Hematopoietic multipotent progenitor cell treated with erythropoietin and hydrocortisone succinate and interleukin-3 and kit ligand, for 15 days (in vitro differentiated cells): ENCODE measurements at places on chromosomes 1 and 21.
A peak's percentile ranks its signal among the peaks of the same experiment; 100 is the strongest.

DNA sequence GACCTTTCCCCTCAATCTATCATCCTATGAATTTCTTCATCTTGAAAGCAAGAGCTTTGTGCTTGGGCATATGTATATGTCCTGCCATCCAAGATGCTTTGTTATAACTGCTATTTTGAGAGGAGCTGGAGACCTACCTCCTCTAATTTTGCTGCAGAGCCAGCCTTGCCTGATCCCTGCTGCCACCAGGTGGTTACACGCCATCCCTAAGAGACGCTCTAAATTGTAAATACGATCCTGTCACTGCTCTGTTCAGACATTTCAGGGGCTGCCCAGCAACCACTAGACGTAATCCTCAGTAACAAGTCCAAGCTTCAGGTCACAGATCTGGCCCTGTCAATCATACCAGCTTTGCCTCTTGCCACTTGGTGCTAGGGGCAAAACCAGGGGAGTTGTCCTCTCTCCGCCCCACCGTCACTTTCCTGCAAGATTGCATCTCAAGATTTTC, 32.9 kb downstream of the GPA33 start:
- DNase-seq: peak; percentile 5

DNA sequence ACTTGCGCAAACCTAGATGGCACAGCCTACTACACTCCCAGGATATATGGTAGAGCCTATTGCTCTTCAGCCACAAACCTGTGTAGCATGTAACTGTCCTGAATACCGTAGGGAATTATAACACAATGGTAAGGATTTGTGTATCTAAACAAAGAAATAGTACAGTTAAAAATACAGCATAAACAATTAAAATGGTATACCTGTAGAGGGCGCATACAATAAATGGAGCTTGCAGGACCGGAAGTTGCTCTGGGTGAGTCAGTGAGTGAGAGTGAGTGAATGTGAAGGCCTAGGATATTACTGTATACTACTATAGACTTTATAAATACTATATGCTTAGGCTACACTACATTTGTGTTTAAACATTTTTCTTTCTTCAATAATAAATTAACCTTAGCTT, 99.3 kb downstream of the PLD5 start:
- no peak for DNase-seq

DNA sequence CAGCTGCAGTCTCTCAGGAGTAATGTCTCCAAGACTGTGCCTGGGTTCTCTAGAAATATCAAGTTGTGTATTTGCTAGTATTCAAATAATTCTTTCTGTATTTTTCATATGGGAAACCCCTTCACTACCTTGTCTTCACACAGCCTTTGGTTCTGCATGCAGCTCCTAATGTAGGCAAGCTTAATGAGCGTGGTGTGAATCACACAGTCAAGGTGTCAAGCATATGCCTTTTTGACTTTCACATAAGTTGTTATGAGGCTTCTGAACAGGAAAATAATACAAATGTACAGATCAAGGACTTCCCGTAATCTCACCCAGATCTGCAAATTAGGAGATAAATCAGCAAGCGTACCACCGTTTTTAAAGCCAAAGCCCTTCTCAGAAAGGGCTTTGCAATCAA, at the start of gene FCRL3:
FCRL3 (minus strand) TSS at position 38 of the 400 bp plus-strand sequence. CDS start 280 bp downstream, outside the sequence.
- no peak for DNase-seq

- no peak for DNase-seq
These were observed 256.5 kb downstream of the NFIA start for GRCh38 chr1:61338899-61339298.

DNA sequence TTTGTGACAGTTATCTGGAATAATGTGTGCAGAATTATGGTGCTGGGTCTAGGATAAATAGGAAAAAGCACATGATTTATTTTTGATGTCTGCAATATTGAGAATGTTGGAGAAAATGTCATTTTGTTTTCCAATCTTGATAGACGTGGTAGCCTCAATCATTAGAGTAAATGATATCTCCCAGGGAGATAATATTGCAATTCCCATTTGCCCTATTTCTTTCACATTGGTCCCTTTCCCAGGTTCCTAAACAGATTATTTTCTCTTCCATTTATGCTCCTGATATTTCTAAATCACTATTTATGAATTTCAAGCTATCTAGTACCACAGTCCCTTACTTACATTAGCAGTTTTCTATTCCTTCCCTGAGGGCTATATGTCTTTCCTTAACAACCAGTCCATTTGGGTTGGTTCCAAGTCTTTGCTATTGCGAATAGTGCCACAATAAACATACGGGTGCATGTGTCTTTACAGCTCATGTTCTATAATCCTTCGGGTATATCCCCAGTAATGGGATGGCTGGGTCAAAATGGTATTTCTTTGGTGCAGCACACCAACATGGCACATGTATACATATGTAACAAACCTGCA, 447.3 kb downstream of the PLA2G4A start:
- DNase-seq: no peak

- no peak for DNase-seq
These were observed at the start of gene FCRLB for GRCh38 chr1:161720956-161721737. Gene FCRLB (plus strand): TSS chr1:161721544. CDS start chr1:161722673, 1,129 bp downstream.

DNA sequence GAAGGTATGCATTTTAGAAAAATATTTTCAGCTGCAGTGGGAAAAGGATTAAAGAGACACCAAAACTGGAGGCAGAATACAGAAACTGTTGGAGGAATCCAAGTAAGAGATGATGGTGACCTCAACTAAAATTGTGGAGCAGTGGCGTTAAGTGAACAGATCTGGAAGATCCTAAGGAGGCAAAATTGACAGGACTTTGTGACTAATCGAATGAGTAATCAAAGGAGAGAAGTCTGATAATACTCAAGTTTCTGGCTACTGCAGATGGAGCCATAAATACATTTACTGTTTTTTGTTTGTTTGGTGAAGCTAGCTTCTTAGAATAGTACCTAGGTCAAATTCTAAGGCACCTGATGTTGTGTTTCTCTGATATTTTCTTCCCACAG, 3.1 kb downstream of the CTBS start:
- DNase-seq: no peak

- no peak for DNase-seq
These were observed 130.8 kb downstream of the LYPLAL1 start for GRCh38 chr1:219304227-219305226.

DNA sequence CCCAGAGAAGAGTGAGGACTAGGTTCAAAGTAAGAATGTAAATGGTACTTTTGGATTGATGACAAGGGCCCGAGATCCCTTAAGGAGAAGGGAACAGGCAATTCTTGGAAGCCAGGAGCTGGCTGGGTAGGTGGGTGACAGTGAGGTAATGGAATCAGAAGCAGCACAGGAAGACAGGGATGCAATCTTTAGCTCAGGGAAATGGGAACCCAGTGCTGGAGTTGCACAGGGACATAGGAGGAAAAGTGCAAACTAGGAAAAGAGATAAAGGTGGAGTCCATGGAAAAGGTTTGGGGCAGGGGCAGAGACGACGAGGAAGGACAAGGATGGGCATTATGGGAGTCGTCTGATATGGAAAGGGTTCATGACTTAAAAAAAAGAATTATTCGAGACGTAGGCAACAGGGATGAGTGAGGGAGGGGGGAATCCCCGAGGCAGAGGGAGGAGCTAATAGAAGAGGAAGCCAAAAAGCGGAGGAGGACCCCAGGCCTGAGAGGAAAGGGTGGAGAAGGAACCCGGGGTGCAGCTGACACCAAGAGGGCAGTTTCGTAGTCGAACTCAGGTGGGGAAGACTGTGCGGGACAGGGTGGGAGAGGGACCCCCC, 495 bp downstream of the PI4KB start:
- DNase-seq: peak; percentile 57

DNA sequence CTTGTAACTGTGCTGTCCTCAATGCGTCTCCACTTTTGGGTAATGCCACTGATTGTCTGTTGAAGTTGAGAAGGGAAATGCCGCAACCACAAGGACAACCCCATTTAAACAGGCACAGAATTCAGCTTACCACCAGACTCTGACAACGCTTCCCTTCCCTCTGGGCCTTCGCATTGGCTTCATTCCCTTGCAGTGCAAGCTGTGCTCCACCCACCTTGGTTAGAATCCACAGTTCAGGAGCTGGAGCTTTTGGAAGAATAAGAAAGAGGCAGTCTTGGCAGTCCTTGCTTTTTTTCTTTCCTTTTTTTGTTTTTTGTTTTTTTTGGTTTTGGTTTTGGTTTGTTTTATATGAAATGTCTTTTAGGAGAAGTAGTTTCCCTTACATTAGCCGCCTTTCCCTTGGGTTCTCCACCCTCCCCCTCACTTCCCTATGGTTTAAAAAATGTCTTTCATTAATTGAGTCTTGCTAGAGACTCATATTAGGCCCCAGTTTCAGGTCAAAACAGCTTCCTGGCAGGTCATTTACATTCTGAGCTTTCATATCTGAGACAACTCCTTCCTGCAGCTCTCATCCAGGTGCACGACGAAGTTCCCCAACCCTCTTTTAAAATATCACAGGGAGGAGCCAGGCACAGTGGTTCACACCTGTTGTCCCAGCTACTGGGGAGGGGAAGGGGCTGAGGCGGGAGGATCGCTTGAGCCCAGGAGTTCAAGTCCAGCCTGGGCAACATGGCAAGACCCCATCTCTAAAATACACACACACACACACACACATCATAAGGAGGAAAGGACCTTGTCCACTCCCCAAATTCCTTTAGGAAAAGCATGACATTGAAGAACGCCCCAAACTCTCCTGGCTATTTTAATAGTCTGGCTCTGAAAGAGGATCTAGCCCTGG, 20.7 kb upstream of the LAX1 start:
- DNase-seq: no peak

DNA sequence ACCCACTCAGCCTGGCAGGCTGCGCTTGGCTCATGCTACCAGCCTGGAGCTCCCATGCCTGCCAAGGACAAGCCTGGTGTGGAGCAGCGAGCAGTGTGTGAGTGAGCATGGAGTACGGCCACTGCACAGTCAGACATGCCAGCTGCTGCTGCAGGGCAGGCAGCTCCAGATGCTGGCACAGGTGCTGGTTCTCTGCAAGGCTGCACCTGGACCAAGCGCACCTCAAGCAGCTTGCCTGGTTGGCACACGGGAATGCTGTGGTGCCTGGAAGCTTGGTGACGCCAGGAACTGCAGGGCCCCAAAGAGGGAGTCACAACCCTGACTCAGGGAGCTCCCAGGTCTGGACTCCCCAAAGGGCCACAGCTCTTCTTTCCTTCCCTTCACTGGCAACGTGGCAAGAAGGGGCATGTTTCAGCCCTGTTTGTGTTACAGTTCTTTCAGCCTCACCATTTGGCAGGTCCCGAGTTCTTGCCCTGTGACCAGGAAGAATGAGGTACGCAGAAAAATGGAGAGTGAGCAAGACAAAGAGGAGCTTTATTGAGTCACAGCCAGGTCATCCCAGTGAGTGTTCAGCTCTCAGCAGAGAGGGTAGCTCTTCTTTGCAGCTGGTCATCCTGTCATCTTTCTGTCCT, 26.1 kb downstream of the ACOT7 start:
- no peak for DNase-seq

GRCh38 chr1:32900956-32901822, at the start of gene TMEM54:
Gene TMEM54 (minus strand): TSS chr1:32901389. CDS start chr1:32901238, 151 bp downstream.
- no peak for DNase-seq
